CD4-positive, alpha-beta T cell treated with Interleukin-21 for 1 hour (primary cell): ENCODE measurements at places on chromosomes 4 and X.

GRCh38 chr4:94766856-94767255 lies 9.1 kb downstream of the BMPR1B start:
- no peak for DNase-seq

- no peak for DNase-seq
Measured at GRCh38 chr4:134888156-134888555, 686.6 kb upstream of the PABPC4L start.

DNA sequence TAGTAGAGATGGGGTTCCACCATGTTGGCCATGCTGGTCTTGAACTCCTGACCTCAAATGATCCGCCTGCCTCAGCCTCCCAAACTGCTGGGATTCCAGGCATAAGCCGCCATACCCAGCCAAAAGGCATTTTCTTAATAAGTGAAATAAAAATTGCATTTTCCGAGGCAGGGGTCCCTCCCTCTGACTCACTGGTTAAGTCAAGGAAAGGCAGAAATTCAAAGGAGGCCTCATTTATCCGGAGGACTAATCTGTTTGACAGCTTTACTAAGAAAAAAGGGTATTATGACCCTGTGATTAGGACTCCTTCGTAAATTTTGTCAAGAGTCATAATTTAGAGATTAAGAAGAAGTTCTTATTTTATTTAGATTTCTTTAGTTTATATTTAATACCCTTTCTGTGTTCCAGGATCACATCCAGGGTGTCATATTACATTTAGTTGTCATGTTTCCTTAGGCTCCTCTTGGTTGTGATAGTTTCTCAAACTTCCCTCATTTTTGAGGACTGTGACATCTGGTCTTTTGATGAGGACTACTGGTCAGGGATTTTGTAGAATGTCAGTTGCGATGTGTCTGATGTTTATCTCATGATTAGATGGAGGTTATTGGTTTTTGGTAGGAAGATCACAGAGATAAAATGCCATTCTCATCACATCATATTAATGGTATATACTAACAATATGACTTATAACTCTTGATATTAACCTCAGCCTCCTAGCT lies 753.7 kb upstream of the AMOT start:
- DNase-seq: no peak

DNA sequence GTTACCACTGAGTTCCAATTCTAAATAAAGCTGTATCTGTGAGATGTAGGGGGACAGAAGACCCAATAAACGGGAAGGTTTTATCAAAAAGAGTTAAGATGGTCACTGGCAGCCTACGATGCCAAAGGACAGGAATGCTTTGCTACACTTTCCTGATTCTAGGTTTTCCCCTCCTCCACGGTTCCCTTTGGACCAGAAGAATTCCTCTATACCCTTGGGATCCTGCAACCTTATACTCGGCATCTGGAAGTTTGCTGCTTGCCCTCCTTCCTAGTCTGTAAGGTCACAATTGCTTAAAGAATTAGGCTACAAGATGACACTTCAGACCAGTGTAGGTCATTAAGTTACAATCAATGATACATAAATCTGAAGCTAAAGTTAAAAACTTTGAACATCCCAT lies 64.3 kb downstream of the SCML2 start:
- no peak for DNase-seq

- peak; percentile 14 for DNase-seq
Measured at GRCh38 chr4:138967313-138967712, 48.3 kb upstream of the NOCT start.

GRCh38 chr4:15907430-15907829 lies 31.1 kb downstream of the FGFBP1 start:
- no peak for DNase-seq

- no peak for DNase-seq
Measured at GRCh38 chr4:78949735-78950134, 10.5 kb upstream of the PAQR3 start.

- no peak for DNase-seq
Measured at GRCh38 chr4:85748654-85749053, 273.7 kb downstream of the ARHGAP24 start.

DNA sequence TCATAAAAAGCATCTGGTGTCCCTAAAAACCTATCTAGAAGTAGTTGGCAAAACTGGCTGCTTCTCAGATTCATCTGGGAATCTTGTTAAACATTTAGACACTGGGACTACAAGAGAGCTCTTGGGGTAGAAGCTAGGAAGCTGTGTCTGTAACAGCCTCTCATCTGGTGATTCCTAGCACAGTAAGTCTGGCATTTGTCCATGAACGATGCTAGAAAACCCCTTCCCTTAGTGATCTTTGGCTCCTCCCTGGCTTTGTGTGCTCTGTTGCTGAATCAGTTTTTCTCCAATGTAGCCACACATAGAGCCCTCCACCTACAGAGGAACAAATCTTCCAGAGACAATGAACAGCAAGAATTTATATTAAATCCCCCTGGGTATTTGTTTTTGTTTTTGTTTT lies 951.7 kb upstream of the LCORL start:
- DNase-seq: no peak

GRCh38 chr4:183321079-183321478 lies 1.0 kb upstream of the CLDN22 start:
- DNase-seq: peak; percentile 12

DNA sequence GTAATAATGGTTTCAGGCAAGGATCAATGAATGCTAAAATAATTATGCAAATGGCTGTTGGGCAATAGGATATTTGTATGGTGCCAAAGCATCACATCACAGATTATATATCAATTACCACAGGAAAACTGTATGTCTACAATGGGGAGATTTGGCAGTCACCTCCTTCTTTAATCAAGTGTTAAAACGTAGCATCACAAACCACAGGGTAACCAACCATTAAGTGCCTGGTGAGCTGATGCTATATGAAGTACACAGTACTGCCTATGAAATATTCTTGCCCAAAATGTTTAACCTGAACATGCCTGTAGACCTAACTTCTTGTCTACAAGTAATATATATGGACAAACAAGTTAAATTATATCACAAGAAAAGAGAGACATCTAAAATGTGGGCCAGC lies 25.3 kb downstream of the MECP2 start:
- DNase-seq: no peak

- DNase-seq: no peak
Measured at GRCh38 chr4:154612472-154613414, at the start of gene FGG. Gene FGG, minus strand, starts transcription at chr4:154612656. Its CDS starts 47 bp downstream, at chr4:154612609.

DNA sequence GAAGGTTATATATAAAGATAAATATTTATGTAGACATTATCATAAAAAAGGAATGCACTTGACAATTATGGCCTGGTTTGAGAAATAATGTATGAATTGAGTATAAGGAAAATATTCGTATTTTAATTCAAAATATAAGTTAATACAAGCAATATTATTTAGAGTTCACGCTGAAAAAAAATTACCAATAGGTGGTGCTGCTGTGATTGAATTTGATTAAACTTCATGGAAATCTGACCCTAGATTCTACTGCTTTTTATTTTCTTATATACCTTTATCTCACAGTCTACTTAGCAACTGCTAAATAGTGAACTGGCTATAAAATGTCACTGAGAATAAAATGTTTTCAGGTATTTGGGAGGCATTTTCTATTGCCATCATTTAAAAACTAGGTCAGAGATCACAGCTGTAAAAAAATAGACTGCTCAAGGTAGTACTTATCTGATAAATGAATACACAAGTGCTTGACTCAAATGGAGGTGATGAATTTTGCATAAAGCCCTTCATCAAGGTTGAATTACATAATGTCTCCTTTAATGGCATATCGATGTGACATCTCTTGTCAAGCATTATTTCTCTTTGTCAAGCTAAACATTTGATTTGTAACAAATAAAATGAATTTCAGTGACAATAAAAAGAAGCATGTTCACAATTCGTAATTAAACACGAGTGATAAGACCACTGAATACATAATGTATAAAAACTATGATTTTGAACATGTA lies 1638.8 kb upstream of the PCDH7 start:
- DNase-seq: no peak

GRCh38 chrX:9532349-9532748 lies 67.5 kb downstream of the TBL1X start:
- DNase-seq: no peak

- DNase-seq: peak; percentile 30
Measured at GRCh38 chr4:7947927-7948326, 8.3 kb upstream of the AFAP1 start.

- peak; percentile 11 for DNase-seq
Measured at GRCh38 chr4:109294006-109294405, 8.5 kb downstream of the COL25A1 start.

DNA sequence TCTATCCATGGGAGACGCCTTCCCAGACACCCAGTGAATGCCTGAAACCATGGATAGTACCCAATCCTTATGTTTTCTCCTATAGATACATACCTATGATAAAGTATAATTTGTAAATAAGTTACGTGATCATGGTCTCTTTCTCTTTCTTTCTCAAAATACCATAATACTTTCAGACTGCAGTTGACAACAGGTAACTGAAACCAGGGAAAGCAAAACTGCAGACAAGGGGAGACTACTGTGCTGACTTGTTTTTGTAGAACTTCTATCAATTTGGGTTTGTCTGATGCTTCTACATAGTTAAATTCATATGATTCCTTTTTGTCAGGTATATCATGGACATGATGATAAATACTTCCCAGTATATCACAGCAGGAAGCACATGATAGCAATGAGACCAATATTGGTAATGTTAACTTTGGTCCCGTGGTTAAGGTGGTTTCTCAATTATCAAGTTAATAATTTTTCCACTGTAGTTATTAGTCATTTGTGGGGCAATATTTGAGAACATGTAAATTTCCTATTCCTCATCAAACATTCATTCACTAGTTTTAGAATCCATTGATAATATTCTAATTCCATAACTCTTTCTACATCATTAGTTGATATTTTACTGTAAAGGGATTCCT lies 298.0 kb upstream of the TET2 start:
- DNase-seq: no peak
